T-helper 17 cell (primary cell): ENCODE measurements at places on chromosomes 4 and X.

GRCh38 chr4:20370274-20370673, 118.6 kb downstream of the SLIT2 start:
- DNase-seq: no peak

DNA sequence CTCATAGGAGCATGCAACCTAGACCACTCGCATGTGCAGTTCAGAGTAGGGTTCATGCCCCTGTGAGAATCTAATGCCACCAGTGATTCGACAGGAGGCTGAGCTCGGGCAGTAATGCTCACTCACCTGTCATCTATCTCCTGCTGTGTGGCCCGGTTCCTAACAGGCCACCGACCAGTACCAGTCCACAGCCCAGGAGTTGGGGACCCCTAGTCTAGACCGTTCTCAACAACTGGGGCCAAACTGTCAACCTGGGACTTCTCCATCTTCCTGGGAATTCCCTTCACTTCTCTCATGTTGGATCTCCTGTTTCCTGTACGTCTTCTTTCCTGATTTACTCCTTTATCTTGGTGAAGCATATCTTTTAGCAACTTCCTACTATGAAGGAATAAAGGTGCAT, 79.4 kb upstream of the HELT start:
- no peak for DNase-seq

DNA sequence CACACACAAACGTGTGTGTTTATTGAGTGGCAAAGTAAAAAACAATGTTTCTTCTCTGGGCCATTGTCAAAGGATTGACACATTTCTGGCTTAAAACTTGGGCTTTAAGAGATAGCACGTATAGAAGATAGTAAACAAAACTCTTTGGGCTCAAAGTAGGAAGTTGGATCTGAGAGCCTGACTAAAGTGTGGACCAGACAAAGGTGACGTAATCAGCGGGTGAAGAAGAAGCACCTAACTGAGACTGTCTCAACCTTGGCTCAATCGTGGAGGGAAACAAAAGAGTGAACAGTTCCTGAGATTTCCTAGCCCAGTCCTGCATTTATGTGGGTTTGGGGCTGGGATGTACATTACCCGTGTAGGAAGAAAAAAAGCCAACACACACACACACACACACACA, 13.7 kb downstream of the PFKFB1 start:
- no peak for DNase-seq

- no peak for DNase-seq
Observed at GRCh38 chrX:132214518-132214917, 4.7 kb downstream of the RAP2C start.

GRCh38 chr4:100593935-100594334, 76.1 kb upstream of the EMCN start:
- DNase-seq: no peak

- DNase-seq: no peak
Observed at GRCh38 chrX:12719837-12720236, 71.4 kb upstream of the PRPS2 start.

- DNase-seq: no peak
Observed at GRCh38 chrX:131288188-131288587, 918 bp downstream of the IGSF1 start.

GRCh38 chr4:95431678-95432077, 117.1 kb downstream of the UNC5C start:
- no peak for DNase-seq

- no peak for DNase-seq
Observed at GRCh38 chrX:82589410-82589809, 918.7 kb upstream of the POU3F4 start.

DNA sequence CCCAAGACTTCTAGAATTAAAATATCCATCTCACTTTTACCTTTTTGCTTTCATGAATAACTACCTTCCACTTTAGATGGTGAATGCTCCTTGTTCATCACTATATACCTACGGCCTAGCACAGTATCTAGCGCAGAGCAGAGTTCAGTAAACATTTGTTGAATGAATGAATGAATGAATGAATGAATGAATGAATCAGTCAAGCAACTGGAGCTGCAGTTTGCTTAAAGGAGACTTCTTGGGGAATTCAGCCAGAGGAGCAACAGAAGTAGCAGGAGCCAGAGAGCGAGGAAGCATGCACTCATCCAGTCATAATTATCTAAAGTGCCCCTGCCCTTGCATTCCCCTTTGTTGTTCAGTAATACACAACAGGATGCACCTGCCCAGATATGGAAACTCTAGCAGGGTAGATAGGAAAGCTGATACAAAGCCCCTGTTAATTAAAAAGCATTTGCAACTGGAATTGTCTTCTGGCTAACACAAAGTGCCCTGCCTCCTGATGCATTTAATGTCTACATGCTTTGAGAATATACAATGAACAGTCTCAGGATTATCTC, 103.0 kb upstream of the MBNL3 start:
- no peak for DNase-seq

GRCh38 chrX:106005684-106006083, 32.8 kb downstream of the SERPINA7 start:
- no peak for DNase-seq

DNA sequence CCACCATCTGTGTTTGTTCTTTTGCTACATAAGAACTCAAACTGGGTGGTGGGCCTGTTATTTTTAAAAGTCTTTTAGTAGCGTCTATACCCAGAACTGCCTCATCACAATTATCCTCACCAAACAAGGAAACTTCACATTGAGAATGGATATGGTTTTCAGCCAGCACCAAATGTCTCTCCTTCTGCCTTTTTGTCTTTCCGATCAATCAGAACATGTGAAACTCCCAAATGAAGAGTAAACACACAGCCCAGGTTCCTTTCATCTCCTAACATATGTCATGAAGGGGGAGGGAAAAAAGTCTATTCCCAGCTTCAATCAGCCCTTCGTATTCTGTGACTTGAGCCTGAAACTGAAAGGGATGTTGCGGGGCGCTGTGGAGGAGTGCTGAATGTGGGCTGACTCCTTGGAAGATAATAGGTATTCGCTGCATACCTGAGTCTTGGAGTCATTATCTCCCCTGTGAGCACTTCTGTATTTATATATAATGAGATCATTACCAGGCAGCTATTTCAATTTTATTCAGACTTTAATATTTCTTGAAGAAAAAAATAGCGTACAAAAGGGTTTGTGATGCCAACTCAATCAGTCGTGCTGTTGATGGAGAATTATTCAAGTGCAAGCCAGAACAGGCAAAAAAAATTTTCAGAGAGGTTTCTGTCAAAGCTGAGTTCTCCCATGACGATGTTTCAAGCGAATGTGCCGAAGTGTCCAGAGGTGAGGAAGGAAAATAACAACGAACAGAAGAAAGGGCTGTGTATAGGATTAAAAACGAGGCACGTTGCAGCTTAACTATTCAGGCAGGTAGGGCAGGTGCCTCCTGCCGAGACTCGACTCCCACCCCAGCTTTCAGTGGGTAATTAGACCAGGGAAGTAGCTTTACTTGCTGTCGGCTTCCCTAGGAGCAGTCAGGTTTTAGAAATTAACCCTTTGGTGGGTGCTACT, 163.9 kb upstream of the NOCT start:
- DNase-seq: no peak

DNA sequence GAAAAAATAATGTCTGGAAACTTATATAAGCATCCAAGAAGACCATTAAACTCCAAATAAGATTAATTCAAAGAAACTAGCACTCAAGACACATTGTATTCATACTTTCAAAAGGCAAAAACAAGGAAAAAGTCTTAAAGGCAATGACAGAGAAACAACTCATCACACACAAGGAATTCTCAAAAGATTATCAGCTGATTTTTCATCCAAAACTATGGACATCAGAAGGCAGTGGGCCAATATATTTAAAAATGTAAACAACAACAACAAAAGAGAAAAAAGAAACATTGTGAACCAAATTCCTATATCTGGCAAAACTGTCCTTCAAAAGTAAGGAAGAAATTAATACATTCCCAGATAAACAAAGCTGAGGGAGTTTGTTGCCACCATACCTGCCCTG, 711.4 kb upstream of the GALNTL6 start:
- no peak for DNase-seq

DNA sequence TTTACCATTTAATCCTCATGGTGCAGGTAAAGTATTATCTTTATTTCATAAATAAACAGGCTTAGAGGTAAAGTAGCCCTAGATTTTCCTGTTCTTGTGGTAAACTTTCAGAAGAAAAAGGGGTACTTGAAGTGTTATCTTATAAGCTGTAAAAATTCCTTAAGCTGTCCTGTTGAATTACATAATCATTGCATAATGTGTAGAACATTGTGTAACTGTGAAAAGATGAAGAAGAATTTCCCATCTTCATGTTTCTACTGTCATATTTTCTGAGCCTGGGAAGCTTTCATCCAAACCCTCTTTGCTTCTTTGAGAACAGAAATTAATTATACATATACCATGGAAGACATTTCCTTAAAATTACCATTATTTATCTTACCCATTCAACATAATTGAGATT, 90.5 kb downstream of the ELOVL6 start:
- no peak for DNase-seq

DNA sequence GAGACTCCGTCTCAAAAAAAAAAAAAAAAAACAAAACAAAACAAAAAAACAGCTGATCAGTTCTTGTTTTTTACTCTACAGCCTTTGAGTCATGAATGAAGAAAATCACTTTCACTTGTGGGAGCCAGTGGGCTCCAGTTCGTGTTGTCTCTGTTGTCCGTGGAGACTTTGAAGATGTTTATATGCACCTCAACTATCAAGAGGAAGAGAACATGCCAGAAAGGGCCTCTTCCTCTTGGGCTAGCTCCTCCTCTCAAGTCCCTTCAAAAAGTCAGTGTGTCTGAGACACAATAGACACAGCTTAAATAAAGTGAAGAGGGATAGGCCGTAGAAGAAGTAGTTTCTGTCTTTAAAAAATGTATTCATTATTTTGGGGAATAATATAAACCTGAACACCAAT, 182.7 kb downstream of the KDR start:
- no peak for DNase-seq

GRCh38 chr4:169338241-169338640, 67.5 kb upstream of the SH3RF1 start:
- no peak for DNase-seq

- DNase-seq: no peak
Observed at GRCh38 chrX:152202886-152203285, 64.5 kb upstream of the MAGEA10 start.
